ENCODE measurements at places on chromosomes 3 and 15. TPM values are rescaled to one million over a fixed set of nuclear protein-coding genes. Genes with fewer than 3 reads are reported as not detected.

Gene ZNF774
- 0.81 TPM for total RNA-seq

Gene ANKUB1
- not detected for total RNA-seq

Gene ZFAND6
- total RNA-seq, result 58.3 TPM

Gene GOLGA6D
- not detected for total RNA-seq

DNA sequence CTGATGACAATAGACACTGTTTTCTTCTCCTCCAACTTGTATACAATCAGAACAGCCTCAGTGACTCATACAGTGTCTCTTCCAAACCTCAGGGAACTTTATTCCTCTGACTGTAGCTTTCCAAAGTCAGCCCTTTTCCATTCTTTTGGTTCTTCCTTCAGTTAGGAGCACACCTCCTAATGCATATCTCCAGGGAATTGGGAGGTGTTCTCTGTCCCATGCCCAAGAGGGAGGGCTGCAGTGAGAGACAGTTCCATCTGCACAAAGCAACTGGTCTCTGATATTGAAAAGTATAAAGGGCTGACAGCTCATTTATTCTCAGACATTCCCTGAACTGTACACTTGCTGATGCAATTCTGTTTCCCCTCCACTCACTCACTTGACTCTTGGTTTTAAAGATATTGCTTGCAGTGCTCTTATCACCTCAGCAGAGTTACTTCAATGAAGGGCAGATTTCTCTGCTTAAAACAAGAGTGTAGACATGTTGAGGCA is 337.8 kb upstream of the TBC1D5 start:
- H3K4me3 ChIP-seq, result no peak overlapping the region
- peaks cover 4% of the 10 kb centered on the region for H3K27me3 ChIP-seq
- H3K27ac ChIP-seq, result no peak overlapping the region
- DNase-seq, result no peak
- H3K36me3 ChIP-seq, result no peaks in the 10 kb centered on the region

DNA sequence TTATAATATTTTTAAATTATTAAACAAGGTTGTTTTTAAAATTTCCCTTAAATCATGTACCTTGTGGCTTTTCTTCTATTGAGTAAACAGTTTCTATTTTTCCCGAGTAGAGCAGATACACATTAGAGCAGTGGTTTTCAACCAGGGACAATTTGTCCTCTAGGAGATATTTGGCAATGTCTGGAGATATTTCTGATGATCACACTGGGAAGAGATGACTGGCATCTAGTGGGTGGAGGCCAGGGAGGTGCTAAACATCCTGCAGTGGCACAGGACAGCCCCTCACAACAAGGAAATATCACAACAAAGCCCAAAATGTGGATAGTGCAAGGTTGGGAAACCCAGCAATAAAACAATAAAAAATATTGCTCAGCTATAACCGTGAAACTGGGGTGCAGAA is 113.0 kb upstream of the PTPRG start:
- no peaks in the 10 kb centered on the region for H3K27me3 ChIP-seq
- no peaks in the 10 kb centered on the region for H3K4me1 ChIP-seq
- H3K36me3 ChIP-seq, result no peaks in the 10 kb centered on the region
- H3K4me3 ChIP-seq, result no peak overlapping the region
- DNase-seq, result no peak

DNA sequence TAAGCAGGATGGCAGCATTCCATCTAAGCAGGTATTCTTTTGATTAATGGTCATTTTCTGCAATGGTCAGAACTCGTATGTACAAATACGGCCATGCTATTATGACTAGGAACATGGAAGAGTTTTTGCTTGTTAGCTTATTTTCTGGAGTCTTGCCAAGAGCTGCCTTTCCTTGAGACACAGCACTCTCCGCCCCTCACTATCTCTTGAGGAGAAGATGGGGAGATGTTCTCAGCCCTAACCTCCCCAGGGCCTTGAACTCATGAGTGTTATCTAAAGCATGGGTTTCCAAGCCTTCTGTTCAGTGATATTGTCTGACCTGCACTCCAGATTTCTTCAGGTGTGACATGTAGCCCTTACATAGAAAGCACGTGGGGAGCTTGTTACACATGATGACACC is 65.9 kb upstream of the ACTC1 start:
- no peak overlapping the region for H3K27ac ChIP-seq
- H3K4me3 ChIP-seq, result no peak overlapping the region
- no peaks in the 10 kb centered on the region for H3K27me3 ChIP-seq
- DNase-seq, result no peak
- peaks cover 33% of the 10 kb centered on the region for H3K36me3 ChIP-seq

- DNase-seq, result no peak
- H3K27ac ChIP-seq, result no peak overlapping the region
- no peaks in the 10 kb centered on the region for H3K36me3 ChIP-seq
Observed at GRCh38 chr3:153658136-153658535, 463.1 kb upstream of the ARHGEF26 start.

DNA sequence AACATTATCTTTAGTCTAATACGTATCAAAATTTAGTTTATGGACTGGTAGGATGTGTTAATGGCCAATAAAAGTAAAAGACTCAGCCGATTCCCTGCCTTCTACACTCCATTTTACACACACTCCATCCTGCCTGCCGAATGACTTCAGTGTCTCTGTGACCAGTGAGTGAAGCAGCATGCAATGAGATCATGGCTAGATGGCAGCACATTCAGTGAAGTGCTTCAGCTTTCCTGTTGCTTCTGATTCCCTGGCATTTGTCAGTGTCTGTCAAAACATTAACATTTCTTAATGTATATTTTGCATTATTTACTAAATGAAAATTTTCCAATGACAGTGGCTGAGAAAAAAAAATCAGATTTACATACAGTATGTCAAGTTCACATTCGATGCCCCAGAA is 412.0 kb downstream of the FHIT start:
- H3K4me1 ChIP-seq, result no peaks in the 10 kb centered on the region
- H3K36me3 ChIP-seq, result no peaks in the 10 kb centered on the region
- no peak for DNase-seq
- no peak overlapping the region for H3K27ac ChIP-seq
- no peak overlapping the region for H3K4me3 ChIP-seq
- no peaks in the 10 kb centered on the region for H3K27me3 ChIP-seq

Measured in CD4-positive, alpha-beta memory T cell (primary cell).